ENCODE measurements at places on chromosomes 3 and 15.

GRCh38 chr3:195319060-195319459, 48.1 kb upstream of the XXYLT1 start:
- DNase-seq = no peak

DNA sequence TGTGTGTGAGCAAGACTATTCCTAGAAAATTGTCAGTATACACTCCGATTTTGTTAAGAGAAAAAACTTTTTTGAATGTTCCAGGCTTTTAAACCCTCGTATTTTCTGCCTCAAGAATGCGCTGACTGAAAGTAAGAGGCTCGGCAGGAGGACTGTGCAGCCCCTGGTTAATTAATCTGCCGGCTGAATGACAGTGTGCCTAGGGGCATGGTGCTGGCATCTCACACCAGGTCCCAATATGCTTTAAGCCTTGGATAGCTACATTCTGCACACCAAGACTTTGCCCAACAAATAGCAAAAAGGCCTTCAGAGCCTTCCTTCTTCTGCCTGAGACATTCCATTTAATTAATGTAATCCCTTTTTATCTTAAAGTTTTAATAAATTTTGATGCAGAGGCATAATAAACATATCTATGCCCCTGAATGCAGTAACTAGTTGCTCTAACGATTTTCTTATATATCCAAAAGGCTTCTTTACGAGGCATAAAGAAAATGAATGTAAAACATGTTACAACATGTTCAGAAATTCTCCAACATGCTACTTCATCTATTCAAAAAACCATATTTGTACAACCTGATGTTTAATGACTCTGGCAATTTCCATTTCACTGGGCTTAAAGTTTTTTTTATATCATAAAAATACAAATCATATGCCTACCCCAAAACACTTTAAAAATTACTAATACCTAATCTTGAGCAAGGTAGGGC, 37.9 kb downstream of the DPH6 start:
- DNase-seq = no peak

DNA sequence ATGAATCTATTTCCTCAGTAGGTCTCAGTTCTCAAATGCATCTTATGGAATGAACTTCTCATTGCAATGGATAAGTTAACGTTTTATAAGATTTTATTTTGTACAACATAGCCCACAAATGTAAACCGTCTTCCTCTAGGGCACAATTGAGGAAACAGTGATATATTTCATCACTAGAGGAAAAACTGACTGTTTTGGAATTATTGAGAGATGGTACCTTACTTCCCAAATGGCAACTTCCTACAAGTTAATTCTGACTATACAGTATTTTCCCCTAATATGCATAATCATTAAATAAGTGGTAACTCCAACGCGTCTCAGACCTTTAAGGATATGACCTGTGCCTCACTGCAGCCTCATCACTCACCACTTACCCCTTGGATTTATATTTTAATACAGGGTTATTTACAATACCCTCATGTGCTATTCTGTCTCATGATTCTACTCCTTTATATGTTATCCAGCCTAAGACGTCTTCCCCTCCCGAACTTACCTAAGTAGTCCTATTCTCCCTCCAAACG, 13.3 kb downstream of the GABPB1 start:
- no peak for DNase-seq

GRCh38 chr15:43775411-43775965, 1.3 kb downstream of the ELL3 start:
- DNase-seq = peak; percentile 16

GRCh38 chr3:49747792-49748480, 24.2 kb upstream of the GMPPB start:
- no peak for DNase-seq
